ENCODE measurements at places on chromosomes 12 and 14.

DNA sequence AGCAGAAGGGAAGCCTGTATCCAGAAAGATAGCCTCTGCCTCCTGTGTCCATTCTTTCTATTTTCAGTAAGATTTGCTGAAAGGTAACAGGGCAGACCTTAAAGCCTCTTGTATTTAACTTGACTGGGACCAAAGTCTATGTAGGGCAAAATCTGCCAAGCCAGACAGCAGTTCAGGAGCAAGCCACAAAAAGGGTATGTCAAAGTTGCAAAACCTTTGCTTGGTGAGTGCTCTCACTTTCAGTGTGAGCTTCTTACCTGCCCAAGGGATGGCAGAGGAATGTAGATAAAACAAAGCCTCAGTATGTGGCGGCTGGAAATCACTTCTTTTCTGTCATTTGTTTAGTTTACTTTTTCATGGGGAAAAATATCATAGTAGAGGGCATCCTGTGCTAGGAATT is 63.1 kb downstream of the PLEKHG7 start:
- no peaks in the 10 kb centered on the region for H3K27me3 ChIP-seq
- no peak overlapping the region for H3K4me3 ChIP-seq
- no peaks in the 10 kb centered on the region for H3K36me3 ChIP-seq
- no peak for DNase-seq

DNA sequence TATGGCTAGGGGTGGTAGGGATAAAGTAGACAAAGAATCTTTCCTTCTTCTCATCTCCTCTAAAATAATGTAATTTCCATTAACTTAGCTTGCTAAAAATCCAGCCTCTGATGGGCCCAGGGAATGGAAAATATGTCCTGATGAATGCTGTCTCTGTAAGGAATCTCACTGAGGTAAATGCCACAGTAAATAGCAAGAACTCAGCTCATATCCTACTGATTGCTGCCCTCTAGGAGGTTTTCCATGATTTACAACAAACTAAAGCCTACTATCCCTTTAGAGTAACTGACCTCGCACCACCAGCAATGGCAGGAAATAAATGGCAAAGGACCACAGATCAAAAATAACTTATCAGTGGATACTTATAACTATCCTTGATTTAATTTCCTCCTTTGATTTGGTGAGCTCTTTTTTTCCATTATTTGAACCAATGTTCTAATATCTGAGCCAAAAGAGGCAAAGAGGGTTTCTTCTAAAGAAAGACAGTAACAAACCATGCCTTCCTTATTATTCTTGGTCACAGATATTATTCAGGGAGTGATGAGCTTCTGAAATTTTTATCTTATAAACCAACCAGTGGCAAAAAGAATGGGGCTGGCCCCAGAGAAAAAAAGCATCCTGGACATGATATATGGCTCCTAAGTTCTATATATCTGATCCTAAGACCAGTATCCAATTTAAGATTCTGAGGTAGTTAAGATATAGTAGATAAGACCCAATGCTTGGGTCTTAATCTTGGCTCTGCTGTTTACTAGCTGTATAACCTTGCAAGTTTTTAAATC is 43.8 kb downstream of the SENP1 start:
- H3K4me3 ChIP-seq = no peak overlapping the region
- no peaks in the 10 kb centered on the region for H3K27me3 ChIP-seq
- H3K36me3 ChIP-seq = peaks cover 91% of the 10 kb centered on the region
- H3K27ac ChIP-seq = no peak overlapping the region

DNA sequence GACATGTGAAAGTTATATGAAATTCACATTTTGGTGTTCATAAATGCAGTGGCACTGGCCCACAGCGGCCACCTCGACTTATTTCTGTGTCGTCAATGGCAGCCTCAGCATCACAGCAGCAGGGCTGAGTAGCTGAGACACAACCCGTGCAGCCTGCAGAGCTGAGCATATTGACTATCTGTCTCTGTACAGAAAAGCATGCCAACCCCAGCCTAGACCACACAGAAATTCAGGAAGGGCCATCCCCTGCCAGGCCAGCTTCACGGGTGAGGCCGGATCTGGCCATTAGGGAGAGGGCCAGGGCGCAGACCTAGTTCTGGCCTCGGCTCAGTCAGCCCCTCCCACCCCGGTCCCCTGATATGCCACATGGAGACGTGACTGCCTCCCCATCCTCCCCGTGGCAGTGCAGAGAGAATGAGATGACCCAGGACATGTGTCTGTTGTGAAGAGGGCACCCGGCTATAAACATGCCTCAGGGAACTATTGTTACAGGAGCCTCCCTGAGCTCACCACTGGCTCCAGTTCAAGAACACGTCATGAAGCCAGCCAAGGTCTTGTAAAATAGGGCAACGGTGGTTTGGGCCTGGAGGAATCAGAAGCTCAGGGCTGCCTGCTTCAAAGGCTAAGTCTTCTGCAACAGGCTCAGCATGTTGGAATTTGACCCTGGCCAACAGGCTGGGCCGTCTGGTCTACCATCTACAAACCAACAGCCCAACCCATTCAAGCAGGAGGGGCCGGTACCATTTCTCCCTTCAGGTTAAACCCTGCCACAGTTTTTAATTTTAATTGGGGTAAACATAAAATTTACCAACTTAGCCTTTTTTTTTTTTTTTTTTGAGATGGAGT is 25.5 kb downstream of the SCARB1 start:
- peak overlapping the region; percentile 31 for H3K27ac ChIP-seq
- DNase-seq = peak; percentile 88
- H3K4me1 ChIP-seq = peaks cover 14% of the 10 kb centered on the region
- no peaks in the 10 kb centered on the region for H3K27me3 ChIP-seq

DNA sequence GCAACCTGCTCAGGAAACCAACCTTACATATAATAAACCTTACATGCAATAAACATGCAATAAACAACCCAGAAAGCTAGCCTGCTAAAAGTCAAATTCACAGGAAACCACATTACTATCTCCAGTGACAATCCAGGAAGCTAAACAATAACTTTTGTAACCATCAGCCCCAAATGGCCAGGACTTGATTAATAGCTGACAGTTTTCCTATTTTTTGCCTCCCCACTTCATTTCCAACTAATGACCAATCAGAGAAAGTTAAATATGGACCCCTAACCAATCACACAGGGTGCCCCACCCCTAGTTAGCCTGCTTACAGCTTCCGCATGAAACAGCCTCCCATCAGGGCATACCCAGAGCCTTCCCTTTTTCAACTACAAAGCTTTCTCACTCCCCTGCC is 152.2 kb upstream of the LMNTD1 start:
- no peaks in the 10 kb centered on the region for H3K27me3 ChIP-seq
- DNase-seq = no peak
- no peak overlapping the region for H3K27ac ChIP-seq
- H3K4me1 ChIP-seq = no peaks in the 10 kb centered on the region

- H3K4me1 ChIP-seq = no peaks in the 10 kb centered on the region
- H3K4me3 ChIP-seq = no peak overlapping the region
- no peaks in the 10 kb centered on the region for H3K27me3 ChIP-seq
- no peak overlapping the region for H3K27ac ChIP-seq
Measured at GRCh38 chr14:90288651-90289355, 32.5 kb downstream of the PSMC1 start.

GRCh38 chr14:106738075-106738474 is 1211.7 kb downstream of the TMEM121 start:
- H3K27ac ChIP-seq = no peak overlapping the region
- no peak for DNase-seq
- H3K4me3 ChIP-seq = no peak overlapping the region
- H3K36me3 ChIP-seq = no peaks in the 10 kb centered on the region

GRCh38 chr14:76490735-76491134 is 114.8 kb downstream of the ESRRB start:
- no peaks in the 10 kb centered on the region for H3K36me3 ChIP-seq
- H3K4me3 ChIP-seq = no peak overlapping the region
- peaks cover 4% of the 10 kb centered on the region for H3K27me3 ChIP-seq
- peak; percentile 41 for DNase-seq

GRCh38 chr14:21268617-21269251 is 508 bp downstream of the HNRNPC start:
- no peaks in the 10 kb centered on the region for H3K27me3 ChIP-seq
- peaks cover 49% of the 10 kb centered on the region for H3K4me1 ChIP-seq
- H3K27ac ChIP-seq = peak overlapping the region; percentile 95
- H3K36me3 ChIP-seq = peaks cover 29% of the 10 kb centered on the region
- DNase-seq = peak; percentile 30
- peak overlapping the region; percentile 67 for H3K4me3 ChIP-seq

- no peak for DNase-seq
- H3K4me3 ChIP-seq = no peak overlapping the region
- no peak overlapping the region for H3K27ac ChIP-seq
- no peaks in the 10 kb centered on the region for H3K36me3 ChIP-seq
- no peaks in the 10 kb centered on the region for H3K4me1 ChIP-seq
- H3K27me3 ChIP-seq = no peaks in the 10 kb centered on the region
Measured at GRCh38 chr12:66571361-66571915, 107.4 kb downstream of the GRIP1 start.

GRCh38 chr14:91983588-91983987 is 36.1 kb upstream of the FBLN5 start:
- H3K27me3 ChIP-seq = no peaks in the 10 kb centered on the region
- H3K4me3 ChIP-seq = no peak overlapping the region
- H3K27ac ChIP-seq = no peak overlapping the region
- peaks cover 15% of the 10 kb centered on the region for H3K36me3 ChIP-seq
- no peak for DNase-seq
- peaks cover 41% of the 10 kb centered on the region for H3K4me1 ChIP-seq

GRCh38 chr12:118611295-118611694 is 234.9 kb downstream of the SUDS3 start:
- H3K4me1 ChIP-seq = peaks cover 16% of the 10 kb centered on the region
- no peaks in the 10 kb centered on the region for H3K27me3 ChIP-seq
- no peak overlapping the region for H3K4me3 ChIP-seq
- no peak overlapping the region for H3K27ac ChIP-seq

DNA sequence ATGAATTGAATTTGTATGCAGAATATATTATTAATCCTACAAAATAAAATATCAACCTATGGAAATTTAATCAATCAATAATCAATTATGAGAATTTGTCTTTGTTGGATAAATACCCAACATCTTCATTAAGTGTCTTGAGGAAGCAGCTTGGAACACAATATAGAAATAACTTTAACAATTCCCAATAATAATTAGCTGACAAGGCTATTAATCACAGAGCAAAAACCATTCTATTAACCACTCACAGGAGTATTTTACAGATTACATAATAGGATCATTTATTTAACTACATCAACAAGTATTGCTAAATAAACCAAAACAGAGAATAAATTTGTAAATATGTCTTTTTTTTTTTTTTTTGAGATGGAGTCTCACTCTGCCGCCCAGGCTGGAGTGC is 190.3 kb downstream of the CEP128 start:
- no peaks in the 10 kb centered on the region for H3K36me3 ChIP-seq
- no peaks in the 10 kb centered on the region for H3K27me3 ChIP-seq

- peaks cover 31% of the 10 kb centered on the region for H3K4me1 ChIP-seq
- no peak overlapping the region for H3K27ac ChIP-seq
- H3K27me3 ChIP-seq = no peaks in the 10 kb centered on the region
Measured at GRCh38 chr14:21106176-21106497, 5.3 kb downstream of the TMEM253 start.

DNA sequence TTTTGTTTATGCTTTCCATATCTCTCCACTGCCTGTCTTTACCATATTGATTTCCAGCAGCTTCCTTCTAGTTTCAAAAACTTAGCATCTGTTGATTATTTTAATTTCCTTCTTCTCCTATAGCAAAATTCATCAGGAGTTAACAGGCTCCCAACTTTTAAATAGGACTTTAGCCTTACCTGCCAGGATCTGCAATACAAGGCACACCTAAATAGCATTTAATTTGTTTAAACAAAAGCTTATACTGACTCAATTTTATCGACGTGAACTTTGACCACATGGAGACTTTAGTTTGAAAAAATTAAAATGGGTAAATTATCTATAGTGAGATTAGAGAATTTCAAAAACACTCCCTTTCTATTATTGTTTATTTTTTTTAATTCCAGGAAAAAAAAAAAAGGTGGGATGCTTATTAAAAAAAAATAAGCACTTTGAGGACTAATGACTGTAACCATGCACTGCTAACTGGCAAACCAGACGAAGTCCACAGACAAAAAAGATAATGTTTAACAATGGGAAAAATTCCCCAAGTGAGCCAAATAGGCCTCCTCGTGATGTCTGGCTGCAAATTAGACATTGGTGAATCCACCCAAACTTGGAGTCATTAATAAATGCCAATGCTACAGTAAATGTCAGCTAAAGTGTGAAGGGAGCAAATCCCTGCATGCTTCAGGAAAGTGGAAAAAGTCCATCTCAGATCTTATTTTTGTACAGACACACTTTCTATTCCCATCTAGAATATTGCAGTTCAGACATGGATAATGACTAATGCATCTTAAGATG is 40.7 kb downstream of the RMST start:
- H3K4me1 ChIP-seq = no peaks in the 10 kb centered on the region
- DNase-seq = no peak
- H3K27me3 ChIP-seq = no peaks in the 10 kb centered on the region

DNA sequence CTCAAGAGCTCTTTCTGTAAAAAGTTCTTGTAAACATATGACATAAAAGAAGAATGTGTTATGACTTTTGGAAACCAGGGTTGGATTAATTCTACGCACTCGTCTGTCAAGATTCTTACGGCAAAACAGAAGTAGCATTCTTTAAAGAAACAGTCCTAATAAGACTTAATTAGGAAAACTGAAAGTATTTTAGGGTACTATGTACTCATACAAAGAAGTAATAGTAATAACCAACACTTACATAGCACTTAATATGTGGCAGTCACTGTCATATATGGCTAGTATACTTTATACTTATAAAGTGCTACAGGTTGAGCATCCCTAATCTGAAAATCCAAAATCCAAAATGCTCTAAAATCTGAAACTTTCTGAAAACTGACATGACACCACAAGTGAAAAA is 72.9 kb upstream of the ST8SIA1 start:
- no peaks in the 10 kb centered on the region for H3K4me1 ChIP-seq
- DNase-seq = no peak
- no peaks in the 10 kb centered on the region for H3K36me3 ChIP-seq

DNA sequence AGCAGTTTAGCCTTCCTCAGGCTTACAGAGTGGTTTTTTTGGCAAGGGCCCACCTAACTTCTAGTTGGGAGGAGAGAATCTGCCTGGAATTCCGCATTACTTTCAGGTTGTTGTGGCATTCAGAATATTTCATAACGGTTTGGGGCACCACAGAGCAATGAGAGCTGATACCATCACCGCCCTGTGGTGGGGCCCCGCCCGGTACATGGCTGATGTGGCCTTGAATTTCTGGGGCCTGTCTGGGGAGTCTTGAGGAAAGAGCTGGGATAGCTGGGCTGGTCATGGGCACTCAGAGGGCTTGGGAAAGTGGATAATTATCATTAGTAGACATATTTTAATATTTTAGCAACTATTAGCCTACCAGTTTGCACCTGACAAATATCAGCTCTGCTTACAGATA is 4.2 kb downstream of the TESPA1 start:
- H3K27ac ChIP-seq = no peak overlapping the region
- H3K4me3 ChIP-seq = no peak overlapping the region
- H3K36me3 ChIP-seq = no peaks in the 10 kb centered on the region

GRCh38 chr14:72253503-72253902 is 321.3 kb downstream of the RGS6 start:
- no peaks in the 10 kb centered on the region for H3K4me1 ChIP-seq
- H3K4me3 ChIP-seq = no peak overlapping the region
- no peak for DNase-seq
- no peaks in the 10 kb centered on the region for H3K36me3 ChIP-seq
- no peak overlapping the region for H3K27ac ChIP-seq
- no peaks in the 10 kb centered on the region for H3K27me3 ChIP-seq

GRCh38 chr12:12126551-12126950 is 55.8 kb downstream of the BCL2L14 start:
- H3K4me3 ChIP-seq = no peak overlapping the region
- no peak for DNase-seq
- H3K36me3 ChIP-seq = no peaks in the 10 kb centered on the region
- H3K27ac ChIP-seq = no peak overlapping the region

- no peak for DNase-seq
- no peaks in the 10 kb centered on the region for H3K27me3 ChIP-seq
- no peak overlapping the region for H3K4me3 ChIP-seq
- H3K4me1 ChIP-seq = no peaks in the 10 kb centered on the region
Measured at GRCh38 chr12:68287106-68287505, 33.7 kb upstream of the IL22 start.
